ENCODE measurements at places on chromosomes 2 and 18. TPM values are rescaled to one million over a fixed set of nuclear protein-coding genes. Genes with fewer than 3 reads are reported as not detected.

Gene FASTKD1
- total RNA-seq = 28.7 TPM

Gene CMPK2
- 26.6 TPM for total RNA-seq

Gene INHA
- total RNA-seq = not detected

Gene RGPD6
- total RNA-seq = 1.2 TPM

Gene MGAT4A
- total RNA-seq = 0.15 TPM

Gene LIMS4
- total RNA-seq = not detected

Gene C1QL2
- total RNA-seq = not detected

Gene DUSP2
- total RNA-seq = 25.1 TPM

Gene CCBE1
- not detected for total RNA-seq

Gene CYRIA
- 4.2 TPM for total RNA-seq

Gene CENPA
- 21.1 TPM for total RNA-seq

Gene LRRC30
- total RNA-seq = not detected

Gene ANKAR
- 5.7 TPM for total RNA-seq

Gene ST6GAL2
- total RNA-seq = 0.82 TPM

Gene SEMA4F
- total RNA-seq = 2.7 TPM

Gene ACVR1
- 0.22 TPM for total RNA-seq

Gene GCA
- not detected for total RNA-seq
